ENCODE measurements at places on chromosomes 2 and 18.

GRCh38 chr2:230830428-230830827 is 34.3 kb upstream of the ITM2C start:
- no peak for DNase-seq

- no peak for DNase-seq
Observed at GRCh38 chr2:133936601-133937000, 317.3 kb upstream of the MGAT5 start.

DNA sequence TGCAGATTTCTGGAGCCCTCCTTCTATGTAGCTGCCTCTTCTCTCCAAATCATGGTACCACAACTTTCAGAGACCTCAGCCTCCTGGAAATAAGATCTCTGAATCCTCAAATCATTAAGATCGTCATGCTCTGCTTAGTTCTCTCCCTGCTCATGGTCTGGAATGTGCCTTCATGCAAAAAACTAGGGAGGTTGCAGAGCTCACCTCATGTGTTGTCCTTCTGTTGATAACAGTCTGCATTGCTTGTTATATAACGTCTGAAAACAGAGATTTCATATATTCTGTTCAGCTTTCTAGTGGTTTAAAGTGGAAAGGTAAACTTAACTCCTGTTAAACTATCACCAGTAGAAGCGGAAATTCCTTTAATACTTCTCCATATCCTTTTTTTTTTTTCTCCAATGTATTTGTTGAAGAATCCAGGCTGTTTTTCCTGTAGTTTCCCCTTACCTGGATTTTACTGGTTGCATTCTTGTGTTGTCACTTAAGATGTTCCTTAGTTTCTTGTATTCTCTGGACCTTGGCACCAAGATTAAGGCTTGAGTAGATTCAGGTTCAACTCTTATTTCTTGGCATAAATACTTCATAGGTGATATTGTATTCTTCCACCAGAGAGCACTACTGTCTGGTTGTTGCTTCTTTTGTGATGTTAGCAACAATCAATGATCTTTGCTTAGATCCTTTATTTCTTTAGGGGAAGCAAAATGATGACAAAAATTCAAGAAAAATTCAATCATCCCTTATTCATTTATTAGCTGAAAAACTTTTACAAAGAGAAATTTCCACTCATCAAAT is 211.3 kb downstream of the LOXHD1 start:
- no peak for DNase-seq

- DNase-seq = no peak
Observed at GRCh38 chr2:6880200-6880733, 2.7 kb downstream of the RSAD2 start.

GRCh38 chr2:108220191-108220590 is 19.6 kb upstream of the SULT1C3 start:
- DNase-seq = no peak

DNA sequence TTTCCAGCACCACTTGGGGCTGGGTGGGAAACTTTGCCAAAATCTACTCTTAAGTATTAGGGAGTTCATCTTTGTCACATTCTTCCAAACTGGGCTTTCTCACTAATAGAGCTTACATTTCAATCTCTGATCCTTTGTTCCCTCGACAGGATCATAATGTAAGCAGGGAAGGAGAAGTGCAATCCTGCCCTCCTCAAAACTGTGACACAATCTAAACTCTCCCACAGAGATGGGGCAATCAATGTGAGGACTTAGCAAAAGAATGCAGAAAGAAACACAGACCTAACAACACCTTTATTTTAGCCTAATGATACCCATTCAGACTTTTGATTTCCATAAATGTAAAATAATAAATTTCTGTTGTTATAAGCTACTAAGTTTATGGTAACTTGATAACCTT is 40.8 kb downstream of the DSEL start:
- no peak for DNase-seq

GRCh38 chr2:66488946-66489345 is 54.0 kb downstream of the MEIS1 start:
- no peak for DNase-seq

GRCh38 chr2:88874063-88874657 is 182.7 kb downstream of the RPIA start:
- no peak for DNase-seq

GRCh38 chr18:12321333-12321732 is 13.3 kb downstream of the TUBB6 start:
- DNase-seq = no peak

GRCh38 chr2:138267161-138267901 is 234.2 kb upstream of the SPOPL start:
- DNase-seq = no peak

GRCh38 chr2:86563650-86564061 is 413 bp upstream of the CHMP3 start:
- DNase-seq = no peak

DNA sequence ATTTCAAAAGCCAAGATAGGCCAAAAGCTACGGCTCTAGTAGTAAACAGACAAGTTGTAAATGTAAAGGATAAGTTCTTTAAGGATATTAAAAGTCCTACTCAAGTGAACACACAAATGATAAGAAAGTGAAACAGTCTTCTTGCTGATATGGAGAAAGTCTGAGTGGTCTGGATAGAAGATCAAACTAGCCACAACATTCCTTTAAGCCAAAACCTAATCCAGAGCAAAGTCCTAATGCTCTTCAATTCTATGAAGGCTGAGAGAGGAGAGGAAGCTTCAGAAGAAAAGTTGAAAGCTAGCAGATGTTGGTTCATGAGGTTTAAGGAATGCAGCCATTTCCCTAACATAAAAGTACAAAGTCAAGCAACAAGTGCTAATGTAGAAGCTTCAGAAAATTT is 111.7 kb upstream of the ZEB2 start:
- DNase-seq = no peak

DNA sequence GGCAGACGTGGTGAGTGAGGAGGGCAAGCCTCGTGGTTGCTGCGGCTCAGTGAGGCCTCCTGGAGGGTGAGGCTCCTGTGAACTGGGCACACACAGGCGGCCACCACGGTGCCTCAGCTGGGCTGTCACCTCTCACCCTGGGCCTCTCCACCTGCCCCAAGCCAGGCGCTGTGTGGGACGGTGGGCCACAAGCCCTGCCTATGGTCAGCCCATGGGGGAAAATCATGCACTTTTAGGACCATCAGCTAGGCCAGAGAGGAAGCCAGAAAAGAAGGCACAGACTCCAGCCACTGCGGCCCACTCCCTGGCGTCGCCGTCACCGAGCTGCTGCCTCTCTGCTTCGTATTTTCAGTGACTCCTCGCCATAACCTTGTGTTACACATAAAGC is 28.5 kb upstream of the HS6ST1 start:
- no peak for DNase-seq

DNA sequence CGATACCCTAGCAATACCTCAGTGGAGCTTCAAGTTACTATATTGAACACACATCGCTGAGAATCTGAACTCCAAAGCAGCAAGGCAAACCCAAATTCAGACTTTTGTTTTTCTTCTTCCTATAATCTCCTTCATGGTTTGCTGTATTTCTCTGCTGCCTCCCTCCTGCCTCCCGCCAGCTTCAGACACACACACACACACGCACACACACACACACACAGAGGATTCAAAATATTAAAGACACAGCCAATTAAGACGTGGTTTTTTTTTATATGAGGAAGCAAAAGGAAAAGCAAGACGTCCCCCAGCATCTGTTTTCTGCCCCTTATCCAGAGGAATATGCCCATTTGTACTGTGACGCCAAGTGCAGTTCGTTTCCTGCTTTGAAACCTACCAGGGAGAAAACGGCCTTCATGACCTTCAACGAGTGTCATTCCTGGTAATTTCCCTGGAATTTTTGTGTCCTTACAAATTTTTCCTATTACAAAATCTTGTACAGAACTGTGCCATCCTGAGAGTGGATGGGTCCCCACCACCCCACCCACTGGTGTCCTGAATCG is 547.9 kb upstream of the ID2 start:
- no peak for DNase-seq

- no peak for DNase-seq
Observed at GRCh38 chr2:101160454-101160853, 9.3 kb upstream of the TBC1D8 start.
